Stromal cell of bone marrow (primary cell): ENCODE measurements at places on chromosomes 6 and 20.

- DNase-seq, result no peak
Observed at GRCh38 chr6:80553071-80553740, 446.7 kb downstream of the BCKDHB start.

DNA sequence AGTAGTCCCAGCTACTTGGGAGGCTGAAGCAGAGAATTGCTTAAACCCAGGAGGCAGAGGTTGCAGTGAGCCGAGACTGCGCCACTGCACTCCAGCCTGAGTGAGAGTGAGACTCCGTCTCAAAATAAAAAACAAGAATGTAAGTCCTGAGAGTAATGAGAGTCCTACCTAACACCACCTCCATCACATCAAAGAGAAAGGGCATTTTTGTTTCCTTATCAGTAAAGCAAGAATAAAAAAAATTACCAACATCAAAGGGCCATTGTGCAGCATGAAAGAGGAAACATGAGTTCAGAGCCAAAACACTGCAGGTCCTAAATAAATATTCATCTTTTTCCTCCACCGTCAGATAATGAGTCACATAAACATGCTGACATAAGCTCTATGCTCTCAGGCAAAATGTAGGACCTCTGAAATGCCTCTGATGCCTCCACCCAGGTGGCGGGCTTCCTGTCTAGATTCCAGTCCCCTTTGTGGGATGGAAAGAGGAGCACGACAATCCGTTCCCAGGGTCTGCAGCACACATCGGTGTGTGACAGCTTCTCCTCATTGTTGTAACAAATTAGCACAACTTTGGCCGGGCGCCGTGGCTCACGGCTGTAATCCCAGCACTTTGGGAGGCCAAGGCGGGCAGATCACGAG, 7.2 kb downstream of the ATP9A start:
- DNase-seq, result no peak

- no peak for DNase-seq
Observed at GRCh38 chr20:33915726-33916331, 77.9 kb upstream of the RALY start.

DNA sequence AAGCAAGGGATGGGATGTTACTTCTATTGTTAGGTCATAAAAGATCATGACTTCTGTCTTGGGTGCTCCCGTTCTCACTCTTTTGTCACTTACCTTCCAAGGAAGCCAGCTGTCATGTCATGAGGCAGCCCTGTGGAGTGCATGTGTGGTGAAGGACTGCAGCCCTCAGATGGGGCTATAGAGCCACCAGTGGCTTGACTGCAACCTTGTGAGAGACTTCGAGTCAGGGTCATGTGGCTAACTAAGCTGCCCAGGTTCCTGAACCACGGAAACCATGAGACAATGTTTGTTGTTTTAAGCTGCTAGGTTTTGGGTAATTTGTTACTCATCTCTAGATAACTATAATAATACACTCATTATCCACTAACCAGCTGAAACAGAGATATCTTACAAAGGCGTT, 477.1 kb downstream of the BTBD3 start:
- DNase-seq, result peak; percentile 2

- no peak for DNase-seq
Observed at GRCh38 chr20:62840244-62841197, 21.1 kb downstream of the TCFL5 start.

- DNase-seq, result no peak
Observed at GRCh38 chr6:88536071-88536625, 370.0 kb upstream of the CNR1 start.

DNA sequence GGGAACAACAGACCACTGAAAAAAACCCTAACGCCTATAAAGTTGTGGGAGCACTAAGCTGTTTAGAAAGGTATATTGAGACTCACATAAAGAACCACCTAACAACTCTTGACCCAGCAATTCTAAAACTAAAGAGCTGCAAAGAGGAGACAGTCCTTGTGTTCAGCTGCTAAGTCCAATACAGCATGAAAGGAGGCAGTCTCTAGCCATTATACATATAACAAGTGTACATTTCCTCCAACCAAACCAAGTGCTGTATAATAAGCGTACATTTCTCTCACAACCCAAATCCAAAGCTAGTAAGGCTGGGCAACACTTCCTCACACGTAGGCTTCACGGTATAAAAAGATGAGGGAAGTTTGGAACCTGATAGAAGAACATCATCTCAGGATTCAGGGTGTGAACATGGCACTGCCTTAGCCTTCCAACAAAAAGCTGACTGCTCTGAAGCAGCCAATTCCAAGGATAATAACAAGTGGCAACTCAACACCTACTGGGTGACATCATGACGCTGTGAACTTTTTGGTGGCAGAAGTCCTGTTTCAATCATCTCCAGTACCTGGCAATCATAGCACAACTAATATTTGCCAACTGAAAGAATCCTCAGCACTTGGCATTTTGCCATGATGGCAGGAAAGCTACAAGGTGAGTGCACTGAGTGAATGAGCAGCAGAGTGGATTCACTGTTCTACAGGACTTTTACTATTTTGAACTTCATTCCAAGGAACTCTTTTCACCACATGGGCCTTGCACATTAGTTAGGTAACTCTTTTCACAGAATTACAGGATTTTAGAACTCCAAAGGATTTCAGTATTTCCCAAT, 16.6 kb downstream of the TBC1D20 start:
- DNase-seq, result no peak

DNA sequence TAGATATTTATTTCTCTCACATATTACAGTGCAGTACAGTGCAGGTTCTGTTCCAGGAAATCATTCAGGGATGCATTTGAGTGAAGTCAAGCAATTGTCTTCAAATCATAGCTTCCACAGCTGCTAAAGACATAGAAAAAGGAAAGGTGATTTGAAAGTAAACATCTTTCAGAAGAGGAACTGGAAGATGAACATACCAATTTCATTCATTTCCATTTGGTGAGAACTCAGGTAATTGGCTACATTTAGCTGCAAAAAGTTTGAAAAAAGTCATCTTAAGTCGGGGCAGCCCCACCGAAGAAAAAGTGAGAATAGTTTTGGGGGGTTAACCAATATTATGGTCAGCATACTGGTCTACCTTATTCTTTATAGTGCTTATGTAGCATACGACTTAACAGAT, 61.4 kb upstream of the IL20RA start:
- DNase-seq, result no peak

DNA sequence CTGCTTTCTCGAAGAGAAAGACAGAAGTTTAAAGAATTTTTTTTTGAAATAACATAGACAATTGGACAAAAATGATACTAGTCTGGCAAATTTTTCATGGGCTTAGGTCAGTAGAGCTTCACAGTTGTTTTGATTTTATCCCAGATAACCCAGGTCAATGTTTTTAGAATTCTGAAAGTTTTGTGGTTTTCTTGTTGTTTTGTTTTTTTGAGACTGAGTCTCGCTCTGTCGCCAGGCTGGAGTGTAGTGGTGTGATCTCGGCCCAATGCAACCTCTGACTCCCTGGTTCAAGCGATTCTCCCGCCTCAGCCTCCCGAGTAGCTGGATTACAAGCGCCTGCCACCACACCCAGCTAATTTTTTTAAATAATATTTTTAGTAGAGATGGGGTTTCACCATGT, 22.8 kb downstream of the KIF13A start:
- no peak for DNase-seq

- no peak for DNase-seq
Observed at GRCh38 chr6:428047-428603, 36.6 kb downstream of the IRF4 start.
